IPS-NIHi11 (cell line): ENCODE measurements at places on chromosomes 4 and X.

- no peak for DNase-seq
These were observed 19.7 kb downstream of the TMEM131L start for GRCh38 chr4:153485860-153486259.

- DNase-seq: no peak
These were observed 1170.8 kb upstream of the PCDH7 start for GRCh38 chr4:29549342-29549741.

DNA sequence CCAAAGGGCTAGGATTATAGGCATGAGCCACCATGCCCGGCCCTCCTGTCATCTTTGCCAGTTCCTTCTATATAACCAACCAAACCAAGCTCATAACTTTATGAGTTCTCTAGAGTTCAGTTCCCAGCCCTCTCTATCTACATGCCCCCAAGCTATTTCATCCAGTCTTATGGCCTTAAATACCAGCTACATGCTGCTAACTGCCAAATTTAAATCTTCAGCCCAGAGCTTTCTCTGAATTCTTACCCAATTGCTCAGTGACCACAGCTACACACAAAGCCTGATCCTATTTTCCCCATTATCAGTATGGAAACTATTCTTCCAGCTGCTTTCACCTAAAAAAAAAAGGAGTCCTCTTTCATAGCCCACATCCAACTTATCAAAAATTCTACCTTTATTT lies 23.1 kb downstream of the TMEM184C start:
- no peak for DNase-seq

DNA sequence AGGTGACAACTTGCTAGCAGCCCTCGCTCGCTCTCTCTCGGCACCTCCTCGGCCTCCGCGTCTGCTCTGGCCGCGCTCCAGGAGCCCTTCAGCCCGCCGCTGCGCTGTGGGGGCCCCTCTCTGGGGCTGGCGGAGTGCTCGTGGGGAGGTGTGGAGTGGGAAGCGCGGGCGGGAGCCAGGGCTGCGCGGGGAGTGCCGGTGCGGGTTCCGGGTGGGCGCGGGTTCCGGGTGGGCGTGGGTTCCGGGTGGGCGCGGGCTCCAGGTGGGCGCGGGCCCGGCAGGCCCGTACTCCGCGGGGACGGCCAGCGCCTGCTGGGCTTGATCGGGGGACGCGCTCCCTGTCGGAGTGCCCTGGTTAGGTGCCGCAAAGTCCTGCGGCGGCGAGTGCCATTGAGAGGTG lies 384.3 kb downstream of the GPM6A start:
- no peak for DNase-seq

DNA sequence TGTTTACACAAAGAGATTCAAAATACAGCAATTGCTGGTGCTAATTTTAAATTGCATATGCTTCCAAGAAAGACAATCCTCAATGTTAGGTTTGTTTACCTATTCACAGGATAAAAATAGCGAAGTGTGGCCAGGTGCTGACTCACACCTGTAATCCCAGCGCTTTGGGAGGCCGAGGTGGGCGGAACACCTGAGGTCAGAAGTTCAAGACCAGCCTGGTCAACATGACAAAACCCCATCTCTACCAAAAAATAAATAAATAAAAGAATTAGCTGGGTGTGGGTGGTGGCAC lies 77.7 kb downstream of the OPHN1 start:
- DNase-seq: no peak

GRCh38 chr4:2256156-2256731 lies 5.7 kb downstream of the MXD4 start:
- peak; percentile 3 for DNase-seq

DNA sequence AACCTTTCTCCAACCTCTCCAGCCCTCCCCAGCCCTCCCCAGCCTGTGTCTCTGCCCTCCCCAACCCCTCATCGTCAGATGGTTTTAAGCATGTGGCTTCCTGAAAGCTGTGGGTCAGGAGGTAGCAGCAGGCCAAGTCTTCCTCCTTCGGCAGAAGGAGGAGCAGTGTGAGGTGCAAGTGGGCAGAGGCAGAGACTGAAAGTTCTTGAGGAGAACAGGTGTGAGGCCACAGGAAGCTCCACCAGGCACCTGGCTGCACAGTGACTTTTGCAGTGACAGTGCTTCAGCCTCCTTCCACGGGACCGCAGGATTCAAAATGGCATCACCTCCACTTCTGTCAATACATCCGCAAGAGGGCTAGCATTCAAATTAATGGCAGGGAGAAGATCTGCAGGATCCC lies 203.9 kb upstream of the LEF1 start:
- no peak for DNase-seq

DNA sequence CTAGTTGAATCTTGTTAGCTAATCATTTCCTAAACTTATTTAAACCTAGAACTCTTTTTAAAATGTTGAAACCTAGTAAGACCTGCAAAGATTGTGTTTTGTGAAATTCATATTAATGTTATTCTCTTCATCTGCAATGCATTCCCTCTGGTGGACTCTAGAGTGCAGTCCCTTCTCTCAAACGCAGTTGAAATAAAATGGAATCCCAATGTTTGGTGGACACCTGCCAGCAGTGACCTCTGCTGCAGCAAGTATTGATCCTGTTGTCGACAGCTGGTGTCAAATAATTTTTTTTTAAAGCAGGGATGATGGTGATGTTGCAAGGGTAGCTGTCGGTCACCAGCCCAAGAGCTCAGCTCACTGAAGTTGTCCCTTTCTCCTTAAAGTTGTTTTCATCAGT lies 492.0 kb downstream of the ZIC3 start:
- no peak for DNase-seq

DNA sequence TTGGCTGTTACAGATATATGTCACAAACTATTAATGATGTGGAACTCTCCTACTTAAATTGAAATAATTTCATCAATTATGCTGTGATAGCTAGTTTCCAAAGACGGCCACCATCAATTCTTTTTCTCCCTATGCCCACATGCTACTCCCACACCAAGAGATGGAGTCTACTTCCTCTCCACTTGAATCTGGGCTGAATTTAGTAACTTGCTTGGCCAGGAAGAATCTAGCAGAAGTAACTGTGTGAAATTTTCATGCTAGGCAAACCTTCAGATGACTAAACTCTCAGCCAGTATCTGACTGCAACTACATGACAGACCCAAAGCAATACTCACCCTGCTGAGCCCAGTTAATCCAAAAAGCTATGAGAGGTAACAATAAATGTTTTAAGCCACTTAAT lies 3.2 kb downstream of the SEPSECS start:
- no peak for DNase-seq

DNA sequence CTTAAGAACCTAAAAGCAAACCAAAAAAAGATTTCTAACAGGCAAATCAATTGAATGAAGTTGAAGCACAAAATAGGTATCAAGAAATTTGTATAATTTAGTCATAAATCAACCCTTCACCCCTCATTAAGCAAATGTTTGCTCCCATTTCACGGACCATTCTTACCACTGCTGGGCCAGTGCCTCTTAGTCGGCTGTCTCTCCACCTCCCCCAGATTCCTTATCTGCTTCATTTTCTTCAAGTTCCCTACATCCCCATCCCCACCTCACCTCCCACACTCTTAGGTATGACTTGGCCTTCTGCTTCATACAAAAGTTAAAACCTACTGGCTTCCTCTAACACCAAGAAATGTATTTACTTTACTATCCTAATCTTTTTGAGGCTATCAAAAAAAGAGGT lies 11.8 kb downstream of the AASDH start:
- DNase-seq: no peak

GRCh38 chrX:129876771-129877305 lies 29.1 kb upstream of the UTP14A start:
- peak; percentile 32 for DNase-seq

DNA sequence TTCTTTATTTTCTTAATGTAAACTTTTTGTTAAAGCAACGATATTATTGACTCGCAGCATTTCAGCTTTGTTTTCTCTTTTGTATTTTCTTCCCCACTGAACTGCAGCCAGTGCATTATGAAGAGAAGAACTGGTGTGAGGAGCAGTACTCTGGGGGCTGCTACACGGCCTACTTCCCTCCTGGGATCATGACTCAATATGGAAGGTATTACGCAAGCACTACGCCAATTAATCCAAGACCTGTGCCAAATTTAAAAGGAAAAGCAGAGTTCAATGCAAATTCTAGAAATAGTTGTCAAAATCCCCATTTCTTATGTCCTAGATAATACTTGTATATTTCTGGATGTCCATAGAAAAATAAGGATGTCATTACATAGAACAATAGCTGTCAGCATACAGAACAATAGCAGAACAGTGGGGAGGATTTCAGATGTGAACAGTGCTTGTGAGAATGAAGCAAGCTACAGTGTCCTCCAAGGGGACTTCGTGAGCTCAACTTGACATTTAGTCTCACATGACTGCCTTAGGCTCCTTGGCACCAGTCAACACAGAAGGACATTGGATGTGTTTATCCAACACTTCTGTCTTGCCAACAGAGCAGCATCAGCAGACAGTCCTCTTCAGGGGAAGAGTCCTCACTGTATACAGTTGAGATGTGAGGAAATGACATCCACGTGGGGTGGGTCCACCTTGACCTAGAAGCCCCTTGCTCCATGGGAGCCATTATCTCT lies 85.9 kb downstream of the MAOA start:
- no peak for DNase-seq

GRCh38 chr4:153497988-153498967 lies 32.1 kb downstream of the TMEM131L start:
- DNase-seq: no peak

DNA sequence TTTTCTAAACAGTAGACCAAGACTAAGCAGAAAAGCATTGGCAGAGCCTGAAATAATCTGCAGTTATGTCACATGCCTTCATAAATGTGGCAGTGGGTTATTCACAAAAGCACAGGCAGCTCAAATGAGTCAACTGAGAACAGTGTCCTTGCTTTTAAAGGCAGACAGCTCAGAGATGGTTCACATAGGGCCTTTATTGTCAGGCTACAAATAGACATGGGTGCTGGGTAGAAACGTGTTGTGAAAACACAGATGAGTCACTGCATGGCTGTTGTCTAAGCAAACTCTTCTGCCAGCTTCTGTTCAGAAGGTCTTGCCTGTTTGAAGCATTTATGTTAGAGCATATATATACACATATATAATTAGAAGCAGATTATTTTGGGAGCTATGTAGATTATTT lies 118.0 kb downstream of the SLC4A4 start:
- DNase-seq: no peak

- no peak for DNase-seq
These were observed 626.2 kb downstream of the MID1IP1 start for GRCh38 chrX:39427492-39427891.

GRCh38 chr4:6916069-6916586 lies 6.5 kb downstream of the TBC1D14 start:
- DNase-seq: no peak

GRCh38 chrX:133207751-133208150 lies 10.4 kb downstream of the TFDP3 start:
- DNase-seq: no peak

- no peak for DNase-seq
These were observed 96.0 kb downstream of the FANCB start for GRCh38 chrX:14776901-14777300.

GRCh38 chrX:34656467-34656841 lies 631 bp downstream of the TMEM47 start:
- no peak for DNase-seq

DNA sequence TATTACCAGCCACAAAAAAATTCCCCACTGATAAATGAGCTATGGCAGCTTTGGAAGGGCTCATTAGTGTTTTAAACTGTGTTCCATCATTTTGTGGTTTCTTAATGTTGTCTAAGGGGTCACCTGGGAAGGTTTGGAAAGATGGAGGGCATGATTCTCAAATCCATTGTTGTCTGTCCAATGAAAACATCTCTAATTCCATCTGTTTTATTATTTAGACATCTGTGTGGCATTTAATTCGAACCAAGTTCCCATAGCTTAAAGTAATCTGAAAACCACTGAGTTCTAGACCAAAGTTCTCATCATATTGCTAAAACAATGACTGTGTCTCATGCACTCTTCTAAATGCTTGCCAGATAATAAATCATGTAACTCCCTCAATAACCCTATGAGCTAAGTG lies 103.8 kb upstream of the PPP3CA start:
- DNase-seq: no peak

DNA sequence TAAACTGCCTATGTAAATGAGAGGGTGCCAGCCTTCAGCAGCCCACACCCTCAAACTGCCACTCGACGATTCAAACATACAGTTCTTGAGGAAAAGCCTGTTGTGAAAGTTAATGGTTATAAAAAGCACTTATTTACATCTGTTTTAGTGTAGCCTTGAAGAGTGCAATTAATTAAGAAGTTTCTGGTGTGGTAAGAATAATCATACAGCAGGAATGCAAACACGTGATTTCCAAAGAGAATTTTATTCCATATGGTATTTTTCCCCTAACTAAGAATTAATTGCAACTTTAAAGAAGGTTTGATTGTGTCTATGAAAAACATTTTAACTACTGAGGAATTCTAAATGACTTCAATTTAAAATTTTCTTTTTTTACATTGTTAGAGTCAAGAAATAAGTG lies 176.3 kb upstream of the PITX2 start:
- no peak for DNase-seq

DNA sequence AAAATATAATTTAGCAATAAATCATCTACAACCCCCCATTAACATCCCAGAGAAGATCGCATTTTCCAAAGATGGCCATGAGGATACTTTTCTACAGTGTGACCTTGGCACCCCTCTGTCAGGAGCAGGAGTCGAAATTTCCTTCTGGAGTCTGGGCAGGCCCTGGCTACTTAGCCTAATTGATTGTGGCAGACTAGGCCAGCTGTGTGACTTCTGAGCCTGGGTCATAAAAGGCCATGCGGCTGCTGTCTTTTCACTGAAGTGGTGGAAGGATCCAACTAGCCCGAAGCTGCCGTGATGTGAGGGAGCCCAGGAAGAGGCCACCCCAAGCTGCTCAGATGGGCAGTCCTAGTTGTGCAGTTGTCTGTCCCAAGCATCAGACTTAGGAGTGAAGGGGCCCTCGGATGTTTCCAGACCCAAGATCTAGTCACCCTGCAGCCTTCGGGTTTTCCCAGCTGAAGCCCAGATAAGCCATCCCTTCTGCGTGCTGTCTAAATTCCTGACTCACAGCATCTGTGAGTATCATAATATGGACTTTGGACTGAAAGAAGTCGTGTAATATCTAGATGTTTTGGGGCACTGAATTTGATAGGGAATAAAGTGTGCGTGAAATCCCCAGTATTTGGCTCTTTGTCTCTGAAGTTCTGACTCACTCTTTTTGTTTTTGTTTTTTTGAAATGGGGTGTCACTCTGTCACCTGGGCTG lies 21.0 kb downstream of the PDK3 start:
- DNase-seq: no peak

DNA sequence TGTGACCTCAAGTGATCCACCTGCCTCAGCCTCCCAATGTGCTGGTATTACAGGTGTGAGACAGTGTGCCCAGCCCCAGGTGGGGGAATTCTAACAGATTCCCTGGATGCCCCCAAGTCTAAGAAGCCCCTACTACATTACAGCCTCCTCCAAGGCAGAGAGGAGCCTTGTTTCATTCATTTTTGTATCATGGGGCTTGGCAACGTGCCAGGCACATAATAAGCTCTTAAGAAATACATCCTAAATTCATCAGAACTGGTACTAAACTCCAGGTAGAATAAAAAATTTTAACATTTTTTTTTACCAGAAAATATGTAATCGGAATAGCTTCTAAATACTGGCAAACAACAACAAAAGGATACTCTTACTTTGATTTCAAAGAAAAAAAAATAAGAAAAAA lies 127.1 kb downstream of the CHIC2 start:
- DNase-seq: no peak

- DNase-seq: no peak
These were observed 9.1 kb downstream of the NOCT start for GRCh38 chr4:139024686-139025085.
